Progenitor cell of endocrine pancreas (in vitro differentiated cells): ENCODE measurements at places on chromosomes 4 and X. TPM values are rescaled to one million over a fixed set of nuclear protein-coding genes. Genes with fewer than 3 reads are reported as not detected.
A peak's percentile ranks its signal among the peaks of the same experiment; 100 is the strongest.

HSFX4 gene
- total RNA-seq, result not detected in 2 replicates

GPR119 gene
- 1.6 and 3.1 TPM in 2 replicates for total RNA-seq

PNPLA4 gene
- 18.1 and 18.8 TPM in 2 replicates for total RNA-seq

FREM3 gene
- not detected in 2 replicates for total RNA-seq

ARSJ gene
- 0.46 and 0.75 TPM in 2 replicates for total RNA-seq

MAGEA3 gene
- not detected in 2 replicates for total RNA-seq

DNA sequence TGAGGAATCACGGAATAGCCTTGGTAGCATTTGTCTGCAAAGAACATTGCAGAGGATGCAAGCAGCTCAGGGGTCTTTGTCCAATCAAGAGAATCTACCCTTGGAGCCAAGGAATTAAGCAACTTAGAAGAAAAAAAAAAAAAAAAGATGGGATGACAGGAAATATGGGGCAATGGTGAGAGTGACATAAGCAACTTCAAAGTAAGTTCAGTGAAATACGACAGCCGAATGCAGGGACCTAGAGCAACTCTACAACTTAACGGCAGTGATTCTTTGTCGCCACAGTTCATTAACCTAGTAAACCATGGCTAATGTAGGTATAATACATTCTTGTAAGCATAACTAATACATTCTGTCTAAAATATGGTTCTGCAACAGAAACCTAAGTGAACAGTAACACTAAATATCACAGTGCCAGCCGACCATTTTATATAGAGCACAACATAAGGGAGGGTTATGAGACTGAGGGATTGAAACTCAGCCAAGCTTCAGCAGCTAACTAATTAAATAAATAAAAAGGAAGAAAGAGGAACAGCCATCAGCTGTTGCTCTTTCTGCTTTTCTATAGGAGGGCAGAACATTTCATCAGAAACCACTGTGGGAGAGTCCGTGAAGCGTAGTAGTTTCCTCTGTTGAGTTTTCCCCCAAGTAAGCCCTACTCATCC lies 74.7 kb downstream of the PPARGC1A start:
- DNase-seq, result no peak

- no peak for DNase-seq
Measured at GRCh38 chr4:183599284-183599683, 59.7 kb downstream of the RWDD4 start.

- DNase-seq, result no peak
Measured at GRCh38 chrX:69291116-69291515, 125.9 kb upstream of the PJA1 start.

DNA sequence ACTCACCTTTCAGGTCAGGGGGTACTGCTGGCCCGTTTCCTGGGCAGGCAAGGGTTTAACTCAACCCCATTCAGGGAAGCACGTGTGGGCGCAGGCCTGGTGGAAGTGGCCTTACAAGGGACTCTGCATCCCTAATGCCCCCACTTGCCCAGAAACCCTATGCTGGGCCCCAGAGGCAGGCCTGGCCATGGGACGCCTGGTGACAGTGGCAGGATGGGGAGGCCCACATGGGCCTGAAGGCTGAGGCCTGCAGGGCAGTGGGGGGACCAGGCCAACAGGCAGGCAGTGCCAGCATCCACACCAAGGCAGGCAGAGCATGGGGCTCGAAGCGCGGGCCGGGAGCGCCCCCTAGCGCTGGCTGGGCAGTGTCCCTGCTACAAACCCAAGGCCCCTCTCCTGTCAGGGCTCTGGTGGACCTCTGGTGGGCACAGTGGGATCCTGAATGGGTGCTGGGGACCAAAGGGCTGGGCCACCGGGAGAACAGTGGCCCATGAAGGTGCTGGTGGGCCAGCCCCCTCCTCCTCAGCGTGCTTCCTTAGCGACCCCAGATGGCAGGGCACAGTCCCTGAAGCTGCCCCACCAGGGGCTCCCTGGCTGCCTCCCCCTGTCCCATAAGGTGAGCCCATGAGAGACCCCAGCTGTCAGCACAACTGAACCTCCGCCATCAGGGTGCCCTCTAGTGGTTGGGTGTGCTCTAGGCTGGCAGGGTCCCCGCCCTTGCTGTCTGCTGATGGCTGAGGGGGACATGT lies 16.8 kb downstream of the FGFR3 start:
- DNase-seq, result peak; percentile 89

GRCh38 chrX:130055899-130056298 lies 54.4 kb downstream of the ELF4 start:
- no peak for DNase-seq

GRCh38 chrX:22366166-22366702 lies 93.5 kb downstream of the CBLL2 start:
- no peak for DNase-seq

DNA sequence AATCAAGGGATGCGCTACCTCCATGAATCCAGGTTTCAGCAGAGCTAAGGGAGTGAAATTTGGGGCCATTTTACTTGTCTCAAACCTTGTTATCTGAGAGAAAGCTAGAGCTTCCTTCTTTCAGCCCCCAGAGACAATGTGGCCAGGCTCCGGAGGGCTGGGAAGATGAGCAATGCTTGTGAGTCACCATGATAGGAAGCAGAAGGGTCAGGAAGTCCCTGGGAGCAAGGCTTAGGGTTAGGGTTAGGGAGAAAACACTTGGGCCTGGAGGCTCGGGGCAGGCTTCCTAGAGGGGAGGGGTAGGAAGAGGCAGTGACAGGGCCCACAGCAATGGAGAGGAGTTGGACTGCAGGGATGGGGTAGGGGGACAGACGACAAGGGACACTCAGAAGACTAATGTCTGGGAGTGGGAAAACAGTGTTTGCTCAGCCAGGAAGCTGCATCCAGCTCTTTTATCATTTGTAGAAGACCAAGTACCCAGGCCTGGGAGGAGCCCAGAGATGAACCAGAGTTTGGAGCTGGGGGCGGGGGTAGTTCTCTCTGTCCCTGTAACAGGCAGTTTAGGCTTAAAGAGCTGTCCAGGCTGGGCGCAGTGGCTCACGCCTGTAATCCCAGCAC lies 16.4 kb upstream of the PORCN start:
- no peak for DNase-seq

DNA sequence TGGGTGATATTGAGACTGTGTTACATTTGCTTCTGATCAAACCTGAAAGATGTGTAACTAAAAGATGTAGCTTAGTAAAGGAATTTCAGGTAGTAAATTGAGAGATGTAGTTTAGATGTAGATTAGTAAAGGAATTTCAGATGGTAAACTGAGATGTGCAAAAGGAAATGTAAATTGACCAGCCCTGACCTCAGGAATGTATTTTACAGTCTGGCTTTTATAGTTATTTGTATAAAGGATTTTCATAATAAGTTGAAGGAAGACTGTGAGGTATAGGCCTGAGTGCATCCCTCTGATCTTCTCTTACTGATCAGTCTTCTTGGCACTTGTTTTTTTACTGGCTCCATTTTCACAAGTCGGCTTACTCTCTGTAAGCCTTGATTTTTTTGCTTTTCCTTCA lies 3.2 kb downstream of the KLHL2 start:
- DNase-seq, result no peak

- DNase-seq, result no peak
Measured at GRCh38 chrX:97402333-97402732, 518.6 kb downstream of the RPA4 start.

GRCh38 chr4:144787365-144788258 lies 141.7 kb downstream of the HHIP start:
- DNase-seq, result no peak

- DNase-seq, result no peak
Measured at GRCh38 chr4:98519268-98519977, 139.0 kb downstream of the TSPAN5 start.

- DNase-seq, result no peak
Measured at GRCh38 chr4:7049739-7050138, 6.6 kb downstream of the TADA2B start.

- DNase-seq, result no peak
Measured at GRCh38 chr4:87989765-87990164, 14.3 kb downstream of the SPP1 start.

- DNase-seq, result no peak
Measured at GRCh38 chrX:32155044-32155638, 1056.2 kb downstream of the DMD start.

DNA sequence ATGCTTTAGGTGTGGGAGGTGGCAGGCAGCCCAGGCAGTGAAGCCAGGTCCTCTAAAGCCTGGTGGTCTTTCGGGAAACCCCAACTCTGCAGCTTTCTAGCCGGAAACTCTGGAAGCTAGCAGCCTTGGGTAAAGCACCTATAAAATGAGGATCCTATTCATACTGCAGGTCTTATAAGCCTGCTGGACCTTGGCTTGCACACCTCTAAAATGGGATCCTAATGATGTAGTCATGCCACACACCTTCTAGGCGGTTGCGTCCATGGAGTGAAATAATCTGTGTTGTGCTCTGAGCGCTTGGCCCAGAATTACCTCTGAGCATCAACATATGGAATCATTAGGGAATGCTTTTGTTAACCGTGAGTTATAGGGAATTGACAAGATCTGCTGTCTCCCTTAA lies 36.0 kb upstream of the STS start:
- no peak for DNase-seq

DNA sequence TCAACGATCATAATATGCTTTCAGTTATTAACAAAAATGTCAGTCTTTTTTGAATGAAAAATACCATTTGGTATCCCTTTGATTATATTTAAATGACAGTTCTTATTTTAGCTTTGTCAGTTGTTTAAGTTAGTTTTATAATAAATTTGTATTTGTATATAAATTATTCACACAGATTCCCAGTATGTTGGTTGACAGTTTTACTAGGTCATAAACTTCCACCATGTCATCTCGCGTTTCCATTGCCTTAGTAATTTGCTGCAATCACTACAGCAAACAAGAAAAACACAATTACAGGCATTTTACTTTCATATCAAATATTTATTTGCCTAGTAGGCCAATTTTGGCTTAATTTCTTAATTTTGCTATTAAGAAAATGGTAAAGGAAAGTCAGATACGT lies 109.6 kb upstream of the ANK2 start:
- no peak for DNase-seq

DNA sequence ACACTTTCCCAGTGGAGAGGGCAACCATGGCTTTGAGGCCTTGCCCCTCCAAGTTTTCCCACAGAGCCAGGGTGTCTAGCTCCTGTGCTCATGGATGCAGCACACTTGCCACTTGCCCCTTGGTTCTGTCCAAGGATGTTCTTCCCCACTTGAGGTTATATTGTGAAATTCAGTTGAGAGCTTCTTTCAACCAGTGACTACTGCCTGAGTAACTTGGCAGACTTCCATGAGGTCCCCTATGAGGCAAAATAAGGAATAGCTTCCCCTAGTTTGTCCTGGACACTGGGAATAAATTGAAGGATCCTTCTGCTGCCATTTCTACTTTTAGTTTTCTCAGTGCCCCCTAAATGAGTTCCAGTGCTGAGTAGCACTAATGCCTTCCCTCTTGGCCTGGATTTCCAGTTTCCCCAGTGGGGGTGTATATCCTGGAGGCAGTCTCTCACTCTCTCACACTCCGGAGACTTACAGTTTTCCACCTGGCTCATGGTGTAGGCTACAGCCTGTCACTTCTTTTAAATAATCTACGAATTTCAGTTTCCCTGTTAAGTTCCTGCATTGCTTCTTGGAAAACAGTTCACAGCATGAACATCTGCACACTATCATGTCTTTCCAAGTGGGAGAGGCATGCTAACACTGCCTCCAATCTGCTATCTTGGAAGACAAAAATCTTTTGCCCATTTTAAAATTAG lies 36.4 kb upstream of the ADH4 start:
- DNase-seq, result no peak

DNA sequence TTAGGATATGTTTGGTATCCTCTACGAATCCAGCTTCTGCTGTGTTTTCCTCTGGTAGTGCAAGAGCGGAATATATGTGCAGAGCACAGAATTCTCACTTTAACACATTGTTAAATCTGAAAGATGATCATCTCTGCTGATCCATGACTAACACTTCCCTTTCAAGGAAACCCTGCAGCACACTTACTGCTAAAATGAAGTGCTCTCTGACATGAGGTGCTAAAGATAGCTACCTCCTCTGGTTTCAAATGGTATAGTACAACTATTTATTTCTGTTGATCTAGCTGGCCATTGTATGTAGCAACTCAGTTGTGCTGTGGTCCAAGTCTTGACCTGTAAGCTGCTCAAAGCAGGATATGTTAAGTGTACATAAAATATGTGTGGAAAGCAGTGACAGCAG lies 162.4 kb upstream of the FMR1 start:
- DNase-seq, result no peak

- DNase-seq, result no peak
Measured at GRCh38 chrX:38080808-38081207, 74.5 kb downstream of the SYTL5 start.

GRCh38 chrX:52261125-52261462 lies 76.4 kb downstream of the MAGED4 start:
- DNase-seq, result no peak

DNA sequence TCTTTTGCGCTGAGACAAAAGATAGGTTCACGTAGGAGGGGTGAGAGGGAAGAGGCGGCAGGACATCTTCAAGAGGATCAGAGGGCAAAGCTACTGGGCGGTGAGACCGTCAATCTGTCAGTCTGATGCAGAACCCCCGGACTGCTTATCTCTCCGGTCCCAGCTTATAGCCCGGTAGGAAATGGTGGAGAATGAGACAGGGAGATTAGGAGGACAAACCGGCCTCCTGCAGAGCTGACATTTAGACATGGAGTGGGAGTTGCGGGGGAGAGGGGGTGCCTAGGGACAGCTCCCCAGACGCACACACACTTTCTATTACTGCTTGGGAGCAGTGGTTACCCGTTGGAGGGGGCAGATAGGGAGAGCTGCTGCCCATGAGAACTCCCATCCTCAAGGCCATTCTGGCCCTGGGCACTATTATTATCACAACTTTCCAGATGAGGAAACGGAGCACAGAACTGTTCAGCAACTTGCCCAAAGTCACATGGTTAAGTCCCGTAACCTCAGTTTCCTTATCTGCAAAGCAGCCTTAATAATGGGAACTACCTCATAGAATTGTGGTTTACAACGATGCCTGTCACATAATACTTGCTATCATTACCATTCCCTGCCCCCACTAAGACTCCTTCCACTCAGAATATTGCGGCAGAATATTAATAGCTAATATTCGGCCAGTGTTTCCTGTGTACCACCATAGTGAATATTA lies 1.1 kb upstream of the HDAC6 start:
- DNase-seq, result no peak

DNA sequence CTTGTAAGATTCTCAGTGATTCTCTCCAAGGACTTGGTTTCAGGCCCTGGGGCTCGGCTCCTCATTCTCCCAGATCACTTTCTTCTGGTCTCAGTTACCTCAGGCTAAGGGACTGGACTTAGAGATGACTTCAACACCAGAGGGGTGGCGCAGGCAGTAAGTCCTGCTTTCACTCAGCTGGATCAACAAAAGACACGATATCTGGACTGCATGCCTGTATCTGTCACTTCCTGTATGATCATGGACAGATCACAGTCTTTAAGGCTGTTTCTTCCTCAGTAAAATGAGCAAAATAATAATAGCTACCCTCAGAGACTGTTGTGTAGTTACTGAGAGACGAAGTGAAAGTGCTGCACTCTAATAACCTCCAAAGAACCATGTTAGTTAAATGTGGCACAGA lies 19.5 kb upstream of the CXCR3 start:
- DNase-seq, result no peak

GRCh38 chr4:159298502-159298901 lies 195.6 kb downstream of the RAPGEF2 start:
- DNase-seq, result no peak
